GM12878 (cell line): ENCODE measurements at places on chromosomes 5 and 9. TPM values are rescaled to one million over a fixed set of nuclear protein-coding genes. Genes with fewer than 3 reads are reported as not detected.

DNA sequence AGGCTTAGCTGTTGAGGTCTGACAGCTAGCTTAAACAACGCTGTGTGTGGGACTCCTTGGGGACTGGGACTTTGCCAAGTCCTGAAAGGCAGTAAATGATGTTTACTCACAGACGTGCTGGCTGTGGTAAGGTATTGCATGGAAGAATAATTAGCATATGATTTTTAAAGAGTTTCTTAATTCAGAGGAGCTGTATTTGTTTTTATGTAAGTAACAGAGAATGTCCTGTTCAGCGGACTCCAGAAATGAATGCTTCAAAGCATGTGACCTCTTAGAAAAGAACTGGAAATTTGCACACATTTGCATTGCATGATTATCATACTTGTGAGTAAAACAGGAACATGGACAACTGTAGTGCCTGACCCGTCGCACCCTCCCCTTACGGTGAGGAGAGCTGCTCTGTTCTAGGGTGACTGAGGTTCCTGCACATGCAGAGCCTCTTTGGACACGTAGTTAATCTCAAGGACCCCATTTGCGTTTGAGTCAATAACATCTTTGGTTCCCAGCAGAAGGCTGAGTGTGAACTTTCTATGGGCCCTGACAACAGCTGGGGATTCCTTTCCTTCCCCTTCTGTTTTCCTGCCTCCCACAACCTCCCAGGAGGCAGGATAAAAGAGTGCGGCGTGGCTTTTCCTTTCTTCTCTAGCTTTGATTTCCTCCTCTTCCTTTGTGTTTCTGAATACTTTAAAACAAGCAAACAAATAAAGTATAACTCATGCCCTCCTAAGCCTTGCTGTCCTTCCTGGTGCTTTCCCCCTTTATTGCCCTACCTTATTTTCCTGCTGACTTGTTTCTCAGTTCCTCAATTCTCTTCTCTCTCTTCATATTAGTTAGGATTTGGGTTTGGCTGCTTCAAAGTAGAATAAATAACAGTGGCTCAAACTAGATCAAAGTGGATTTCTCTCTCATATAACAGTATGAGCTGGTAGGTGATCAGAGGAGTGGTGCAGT lies 157.2 kb upstream of the CD180 start:
- DNase-seq, result no peak

Gene PDCD1LG2
- 3.5 and 4.1 TPM in 2 replicates for polyA plus RNA-seq

- no peak for DNase-seq
Measured at GRCh38 chr5:57779383-57780223, 297.0 kb upstream of the ACTBL2 start.

GRCh38 chr5:94480486-94480885 lies 137.9 kb downstream of the KIAA0825 start:
- DNase-seq, result no peak

Gene SEMA4D
- polyA plus RNA-seq, result 39.5 and 44.1 TPM in 2 replicates

GRCh38 chr9:125434986-125435775 lies 173.6 kb downstream of the GAPVD1 start:
- no peak for DNase-seq

DNA sequence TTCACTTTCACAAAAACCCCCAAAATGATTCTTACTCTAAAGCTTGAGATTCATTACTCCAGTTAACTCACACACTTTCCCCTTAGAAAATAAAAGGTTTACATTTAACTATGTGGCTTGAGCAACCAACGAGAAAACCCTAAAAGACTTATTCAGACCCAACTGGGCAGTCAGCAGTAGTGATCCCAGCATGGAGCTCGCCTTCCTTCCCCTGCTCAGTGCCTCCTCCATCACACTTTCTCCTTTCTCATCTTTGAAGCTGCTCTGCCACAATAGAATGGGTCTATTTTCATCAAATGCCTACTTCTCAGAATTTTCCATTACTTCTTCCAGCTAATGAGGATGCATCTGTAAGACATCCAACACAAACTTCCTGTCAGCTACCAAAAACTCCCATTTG lies 29.1 kb downstream of the RORB start:
- DNase-seq, result no peak

DNA sequence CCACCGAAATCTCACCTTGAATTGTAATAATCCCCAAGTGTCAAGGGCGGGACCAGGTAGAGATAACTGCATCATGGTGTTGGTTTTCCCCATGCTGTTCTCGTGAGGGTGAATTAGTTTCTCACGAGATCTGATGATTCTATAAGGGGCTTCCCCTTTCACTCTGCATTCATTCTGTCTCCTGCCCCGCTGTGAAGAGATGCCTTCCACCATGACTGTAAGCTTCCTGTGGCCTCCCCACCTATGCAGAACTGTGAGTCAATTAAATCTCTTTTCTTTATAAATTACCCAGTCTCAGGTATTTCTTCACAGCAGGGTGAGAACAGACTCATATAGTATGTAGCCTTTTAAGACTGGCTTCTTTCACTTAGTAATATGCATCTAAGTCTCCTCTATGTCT lies 128.1 kb upstream of the NR5A1 start:
- DNase-seq, result no peak

Gene NEUROG1
- not detected in 2 replicates for polyA plus RNA-seq

GRCh38 chr9:1120500-1121165 lies 70.5 kb downstream of the DMRT2 start:
- DNase-seq, result no peak

- DNase-seq, result no peak
Measured at GRCh38 chr5:115435065-115435777, 109.4 kb downstream of the FEM1C start.

GRCh38 chr9:100308965-100309564 lies 43.7 kb downstream of the TEX10 start:
- DNase-seq, result no peak

DNA sequence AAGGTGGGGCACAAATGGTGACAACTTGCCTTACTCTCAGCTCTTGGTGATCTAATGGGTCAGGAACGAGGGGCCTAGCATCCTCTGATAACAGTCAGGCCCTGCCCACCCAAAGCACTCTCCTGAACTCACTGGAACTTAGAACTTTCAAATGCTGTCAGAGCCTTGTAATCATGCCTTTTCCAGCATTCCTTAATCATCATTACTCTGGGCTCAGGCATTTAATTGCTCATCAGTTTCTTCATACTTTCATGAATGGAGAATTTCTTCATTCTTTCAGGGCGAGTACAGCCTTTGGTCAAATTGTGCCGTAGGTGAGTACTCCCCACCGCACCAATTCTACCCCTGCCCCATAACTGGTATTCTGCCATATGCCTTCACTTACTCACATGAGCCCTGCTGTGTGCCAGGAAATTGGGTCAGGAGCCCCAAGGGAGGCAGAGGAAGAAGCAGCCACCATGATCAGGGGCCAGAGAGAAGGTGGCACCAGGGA lies 30.2 kb upstream of the DUSP1 start:
- no peak for DNase-seq

- no peak for DNase-seq
Measured at GRCh38 chr5:178223828-178224335, 8.7 kb downstream of the PHYKPL start.

- peak; percentile 28 for DNase-seq
Measured at GRCh38 chr5:10352430-10353240, 860 bp upstream of the MARCHF6 start.

Gene OGN
- 1.8 and 2.5 TPM in 2 replicates for polyA plus RNA-seq

GRCh38 chr5:151795426-151795825 lies 23.7 kb downstream of the G3BP1 start:
- no peak for DNase-seq

DNA sequence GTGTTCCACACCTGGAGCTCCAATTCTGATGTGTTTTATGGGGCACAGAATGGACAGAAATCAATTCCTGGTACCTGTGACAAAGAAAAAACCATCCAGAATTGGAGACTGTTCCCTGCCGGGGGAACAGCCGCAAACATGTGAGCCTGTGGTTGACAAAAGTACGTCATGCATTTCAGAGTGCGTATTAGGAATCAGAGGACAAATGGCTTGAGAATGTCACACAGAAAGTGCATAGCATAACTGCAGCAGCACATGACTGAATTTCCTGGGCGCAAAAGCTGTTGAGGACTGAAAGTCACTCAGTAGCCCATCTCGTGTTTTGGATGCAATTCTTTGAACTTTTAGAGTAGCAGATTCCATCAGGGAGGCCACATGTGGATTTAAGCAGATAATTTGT lies 85.1 kb downstream of the TRIO start:
- DNase-seq, result no peak

- no peak for DNase-seq
Measured at GRCh38 chr5:135085133-135085935, 51.3 kb upstream of the PITX1 start.

DNA sequence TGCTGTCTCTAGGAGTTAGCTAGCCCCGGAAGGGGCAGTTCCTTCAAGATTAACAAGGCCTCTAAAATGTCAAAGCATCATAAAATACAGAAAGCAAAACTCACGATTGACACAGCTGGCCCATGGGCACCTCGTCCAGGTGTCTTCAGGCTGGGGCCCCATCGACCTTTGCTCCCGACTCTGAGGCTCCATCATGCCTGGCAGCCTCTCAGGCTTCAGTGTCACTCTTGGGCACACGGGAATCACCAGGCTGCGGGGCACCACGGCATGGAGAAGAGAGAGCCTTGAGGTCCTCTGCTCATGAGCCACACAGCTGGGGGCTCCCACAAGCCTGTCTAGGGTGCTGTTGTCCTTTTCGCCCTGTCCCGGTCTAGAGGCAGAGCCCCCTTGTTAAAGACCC lies 161.2 kb downstream of the GAPVD1 start:
- DNase-seq, result no peak

Gene KLF9
- 0.10 and 0.21 TPM in 2 replicates for polyA plus RNA-seq

DNA sequence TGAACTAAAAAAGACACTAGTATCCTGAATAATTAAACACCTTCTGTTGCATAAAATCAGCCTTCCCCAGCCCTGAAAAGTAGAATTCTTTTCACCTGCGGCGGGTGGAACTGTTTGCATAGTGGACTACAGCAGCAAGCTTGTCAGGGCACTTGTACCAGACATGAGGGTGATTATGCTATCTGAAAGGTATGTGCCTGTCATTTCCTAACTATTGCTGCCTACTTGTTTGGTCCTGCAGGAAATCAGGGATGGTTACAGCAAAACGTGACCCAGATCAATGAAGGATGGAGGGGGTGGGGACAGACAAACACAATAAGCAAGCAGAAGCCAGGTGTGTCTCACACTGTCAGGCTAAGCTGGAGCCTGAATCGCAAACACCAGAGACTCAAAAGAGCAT lies 385.6 kb downstream of the MLLT3 start:
- DNase-seq, result no peak

GRCh38 chr5:132761321-132762240 lies 14.4 kb downstream of the CCNI2 start:
- DNase-seq, result no peak

DNA sequence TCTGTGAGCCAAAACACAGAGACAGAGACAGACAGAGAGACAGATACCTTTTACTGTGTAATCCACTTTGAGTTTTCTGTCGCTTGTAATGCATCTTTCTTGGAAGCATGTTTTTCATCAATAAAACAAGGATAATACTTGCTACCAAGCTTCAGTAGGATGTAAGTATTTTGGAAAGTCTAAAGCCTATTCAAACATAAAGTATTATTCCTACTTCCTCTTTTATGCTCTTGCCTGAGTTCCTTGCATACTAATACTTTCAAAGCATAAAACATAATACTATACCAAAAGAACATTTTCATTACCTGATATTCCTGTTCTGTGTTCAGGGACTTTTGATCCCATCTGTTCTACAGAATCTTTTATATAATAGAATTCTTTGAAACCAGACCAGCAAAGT lies 64.5 kb upstream of the SLC30A5 start:
- no peak for DNase-seq

DNA sequence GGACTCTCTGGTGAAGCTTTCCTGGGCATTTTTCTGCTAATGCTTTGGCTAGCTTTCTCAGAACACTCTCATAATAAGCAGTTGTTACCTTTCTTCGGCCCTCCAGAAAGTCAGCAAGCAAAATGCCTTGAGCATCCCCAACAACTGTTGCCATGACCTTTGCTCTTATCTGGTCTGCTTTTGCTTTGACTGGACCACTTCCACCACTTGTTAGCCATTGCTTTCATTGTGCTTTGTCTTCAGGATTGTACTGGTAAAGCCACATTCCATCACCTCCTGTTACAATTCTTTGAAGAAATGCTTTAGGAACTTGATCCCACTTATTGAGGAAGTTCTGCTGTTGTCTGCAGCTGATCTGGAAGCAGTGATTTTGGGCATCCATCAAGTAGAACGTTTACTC lies 35.7 kb downstream of the RAD50 start:
- no peak for DNase-seq

Gene GADD45G
- 1.00 TPM in 1 of 2 replicates, not detected in the other for polyA plus RNA-seq

- no peak for DNase-seq
Measured at GRCh38 chr5:125338440-125339174, 592.2 kb upstream of the ZNF608 start.

Gene SLC6A19
- not detected in 2 replicates for polyA plus RNA-seq

Gene AGXT2
- polyA plus RNA-seq, result not detected in 2 replicates

DNA sequence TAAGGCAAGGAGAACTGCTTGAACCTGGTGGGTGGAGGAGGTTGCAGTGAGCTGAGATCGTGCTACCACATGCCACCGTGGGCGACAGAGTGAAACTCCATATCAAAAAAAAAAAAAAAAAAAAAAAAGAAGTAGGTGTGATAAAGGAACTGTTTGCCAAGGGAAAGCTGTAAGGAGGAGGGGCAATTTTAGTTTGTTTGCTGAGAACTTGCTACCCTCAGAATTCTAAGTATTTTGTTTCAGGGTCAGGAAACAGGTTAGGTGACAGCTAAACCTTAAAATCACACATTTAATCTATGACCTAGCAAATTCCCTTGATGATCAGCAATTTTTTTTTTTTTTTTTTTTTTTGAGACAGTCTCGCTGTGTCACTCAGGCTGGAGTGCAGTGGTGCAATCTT lies 7.2 kb upstream of the ARRDC3 start:
- DNase-seq, result no peak

DNA sequence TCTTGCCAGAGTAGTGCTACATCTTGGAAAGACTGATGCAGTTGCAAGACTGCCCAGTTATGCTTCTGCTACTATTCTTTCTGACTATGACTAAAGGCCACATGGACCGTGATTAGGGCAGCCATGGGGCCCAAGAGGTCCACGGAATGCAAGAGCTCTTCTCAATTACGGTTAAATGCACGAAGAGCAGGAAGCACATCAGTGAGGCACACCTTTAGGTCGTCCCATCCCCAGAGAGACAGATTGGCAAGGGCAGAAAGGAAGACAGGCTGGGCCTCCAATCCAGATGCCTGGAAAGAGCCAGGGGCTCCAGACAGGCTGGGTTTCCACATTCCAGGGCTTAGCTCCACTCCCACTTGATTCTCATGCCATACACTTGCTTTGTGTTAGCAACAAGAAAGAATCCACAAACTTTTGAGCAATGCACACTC lies 132.3 kb upstream of the SLIT3 start:
- no peak for DNase-seq
